ENCODE measurements at places on chromosomes 11 and 22. TPM values are rescaled to one million over a fixed set of nuclear protein-coding genes. Genes with fewer than 3 reads are reported as not detected.

DNA sequence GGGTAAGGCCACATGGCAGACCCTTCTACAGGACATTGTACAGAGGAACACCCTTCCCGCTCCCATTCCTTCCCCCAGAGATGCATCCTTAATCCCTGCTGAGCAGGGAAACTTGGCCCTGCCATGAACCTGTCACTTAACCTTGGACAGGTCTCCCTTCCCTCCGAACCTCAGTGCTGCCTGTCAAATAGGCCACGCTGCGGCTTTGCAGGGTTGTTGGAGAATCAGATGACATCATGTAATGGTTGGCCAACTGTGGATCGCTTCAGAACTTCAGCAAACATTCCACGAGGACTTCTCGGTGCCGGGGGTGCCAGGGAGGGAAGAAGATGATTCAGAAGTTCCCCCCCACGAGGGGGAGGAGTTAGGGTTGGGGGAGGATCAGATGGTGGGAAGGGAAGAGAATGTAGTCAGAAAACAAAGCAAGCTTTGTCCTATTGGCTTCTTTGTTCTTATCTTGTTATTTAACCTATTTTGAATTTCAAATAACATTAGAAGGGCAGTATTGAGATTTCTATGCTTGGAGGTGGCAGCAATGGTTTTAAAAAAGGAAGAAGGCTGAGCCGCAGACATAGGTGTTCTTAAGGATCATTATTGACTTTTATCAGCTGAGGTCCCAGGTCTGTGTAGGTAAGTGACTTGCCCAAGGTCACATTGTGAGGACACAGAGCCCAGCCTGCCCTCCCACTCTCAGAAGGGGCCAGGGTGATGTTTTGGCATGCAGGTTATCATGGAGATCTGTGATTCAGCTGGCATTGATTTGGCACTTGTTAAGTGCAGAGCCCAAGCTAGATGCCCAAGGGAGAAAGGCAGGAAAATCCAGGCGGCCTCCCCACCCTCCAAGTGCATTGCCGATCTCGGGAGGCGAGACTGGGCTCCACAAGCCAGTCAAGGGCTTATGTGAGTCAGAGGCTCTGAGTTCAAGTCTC, 3.1 kb downstream of the CDC42EP1 start:
- DNase-seq, result no peak

GRCh38 chr11:114350022-114350421, 50.3 kb downstream of the C11orf71 start:
- DNase-seq, result no peak

GRCh38 chr11:24515632-24516031, 18.8 kb downstream of the LUZP2 start:
- DNase-seq, result no peak

GRCh38 chr11:101945448-101945847, 29.1 kb upstream of the ANGPTL5 start:
- no peak for DNase-seq

GRCh38 chr11:123145661-123146060, 49.4 kb downstream of the CLMP start:
- no peak for DNase-seq

Gene UBQLN3
- total RNA-seq, result not detected

Gene OR1S1
- total RNA-seq, result not detected

- DNase-seq, result no peak
These were observed 426.1 kb downstream of the NTM start for GRCh38 chr11:131796541-131796940.

DNA sequence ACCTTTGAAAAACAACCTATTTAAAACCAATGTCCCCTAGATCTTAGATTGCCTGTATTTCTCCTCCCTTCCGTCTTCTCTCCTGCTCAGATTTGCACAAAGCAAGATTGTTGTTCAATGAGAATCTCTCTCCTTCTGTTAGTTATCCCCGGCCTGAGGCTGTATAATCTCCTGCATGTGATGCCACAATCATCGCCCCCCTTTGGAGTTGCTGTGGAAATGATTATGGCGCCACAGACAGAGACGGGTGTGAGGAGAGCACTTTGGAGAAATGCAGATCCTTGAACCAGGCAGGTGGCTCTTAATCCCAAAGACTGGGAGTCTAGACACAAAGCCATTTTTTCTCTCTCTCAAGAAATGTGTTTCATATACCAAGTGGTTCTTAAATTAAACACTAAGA, 941.3 kb downstream of the OPCML start:
- no peak for DNase-seq

DNA sequence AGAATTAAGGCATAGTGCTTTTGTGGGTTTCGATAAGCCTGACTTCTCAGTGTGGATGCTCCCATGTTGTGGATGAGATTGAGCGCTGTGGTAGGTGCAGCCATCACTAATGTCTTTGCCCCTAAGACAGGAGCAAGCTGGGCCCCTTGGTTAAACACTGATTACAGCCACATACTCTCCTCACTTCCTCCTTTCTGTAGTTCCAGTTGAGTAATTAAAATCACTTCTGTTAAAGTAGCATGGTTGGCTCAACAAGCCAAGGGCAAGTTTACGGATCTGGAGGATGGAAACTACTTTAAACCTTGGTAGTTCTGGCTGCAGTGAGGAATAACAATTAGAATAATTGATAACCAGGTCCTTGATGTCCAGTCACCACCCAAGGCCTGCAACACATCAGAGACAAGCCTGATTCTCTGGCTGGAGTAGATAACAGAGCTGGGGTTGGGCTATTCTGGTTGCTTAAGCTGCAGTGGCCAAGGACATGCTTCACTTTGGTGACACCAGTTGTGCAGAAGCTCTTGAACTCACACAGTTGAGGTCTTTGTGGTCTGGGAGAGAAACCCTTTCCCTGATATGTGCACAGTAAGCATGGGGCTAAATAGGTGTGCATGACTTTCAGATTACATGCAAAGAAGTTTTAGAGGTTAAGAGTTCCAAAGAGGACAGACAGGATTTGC, 81.3 kb downstream of the KIRREL3 start:
- DNase-seq, result no peak

- no peak for DNase-seq
These were observed 3.4 kb downstream of the TSPAN32 start for GRCh38 chr11:2305140-2305778.

GRCh38 chr11:44574610-44575287, 9.3 kb downstream of the CD82 start:
- no peak for DNase-seq
